ENCODE measurements at places on chromosomes 11 and 22.
A peak's percentile ranks its signal among the peaks of the same experiment; 100 is the strongest.

- DNase-seq, result no peak
Observed at GRCh38 chr11:11973361-11973800, 35.0 kb downstream of the DKK3 start.

GRCh38 chr11:114499756-114500155 lies 59.9 kb downstream of the NXPE1 start:
- DNase-seq, result no peak

DNA sequence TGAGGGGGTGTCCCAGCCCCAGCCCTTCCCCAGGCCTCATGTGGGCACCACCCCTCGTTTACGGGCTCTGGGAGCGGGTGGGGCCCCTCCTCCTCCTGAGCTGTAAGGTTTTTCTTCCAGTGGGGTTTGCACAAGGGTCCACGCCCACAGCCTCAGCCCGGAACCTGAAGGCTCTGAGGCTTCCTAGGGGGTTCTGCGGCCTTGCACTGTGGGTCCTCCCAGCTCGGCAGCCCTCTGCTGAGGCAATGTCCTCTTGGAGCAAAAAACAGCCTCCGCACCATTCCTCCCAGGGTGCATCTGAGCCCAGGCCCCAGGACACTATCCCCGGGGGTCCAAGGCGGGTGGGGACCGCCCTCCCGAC lies 14.1 kb downstream of the H19 start:
- no peak for DNase-seq

DNA sequence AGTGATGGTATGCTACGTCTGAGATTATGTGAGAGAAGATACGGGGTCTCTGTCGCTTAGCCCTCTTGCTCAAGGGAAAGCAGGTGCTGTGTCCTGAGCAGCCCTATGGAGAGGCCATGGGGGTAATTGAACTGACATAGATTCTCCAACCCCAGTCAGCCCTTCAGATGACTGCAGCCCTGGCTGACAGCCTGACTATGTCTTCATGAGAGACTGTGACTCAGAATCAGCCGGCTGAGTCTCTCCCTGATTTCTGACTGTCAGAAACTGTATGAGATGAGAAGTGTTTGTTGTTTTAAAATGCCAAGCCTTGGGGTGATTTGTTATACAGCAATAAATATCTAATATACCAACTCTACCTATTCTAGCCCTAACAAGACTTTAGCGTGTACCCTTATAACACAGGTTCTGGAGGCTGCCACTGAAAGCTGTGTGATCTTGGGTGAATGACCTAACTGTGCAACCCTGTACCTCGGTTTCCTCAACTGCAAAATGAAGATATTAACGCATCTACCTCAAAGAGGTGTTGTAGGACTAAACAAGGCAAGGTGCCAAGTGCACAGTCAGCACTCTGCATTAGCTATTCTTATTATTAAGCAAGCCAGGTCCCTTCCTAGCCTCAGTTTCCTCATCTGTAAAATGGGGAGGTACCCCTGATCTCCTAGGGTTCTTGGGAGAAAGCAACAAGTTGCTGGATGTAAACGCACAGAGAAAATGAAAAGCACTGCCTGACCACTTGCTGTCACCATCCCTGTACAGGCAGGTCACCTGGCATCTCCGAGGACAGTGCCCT lies 24.9 kb downstream of the SLC43A1 start:
- DNase-seq, result no peak

DNA sequence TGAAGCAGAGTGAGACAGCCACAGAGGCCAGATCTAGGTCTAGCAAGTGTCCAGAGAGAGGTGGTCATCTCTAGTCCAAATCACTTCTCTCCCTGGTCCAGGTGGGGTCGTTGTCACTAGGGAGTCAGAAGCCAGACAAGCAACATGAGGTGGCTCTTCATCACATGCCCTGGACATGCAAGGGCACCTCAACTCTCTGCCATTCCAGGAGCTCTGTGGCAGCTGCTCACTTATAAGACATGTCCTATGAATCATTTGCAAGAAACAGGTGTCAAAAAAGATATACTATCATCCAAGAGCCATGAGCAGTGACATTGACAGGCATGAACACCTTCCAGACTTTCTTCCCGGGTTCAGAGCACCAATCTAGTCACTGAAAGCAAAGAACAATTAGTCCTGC lies 130.8 kb downstream of the GALNT18 start:
- DNase-seq, result no peak

GRCh38 chr11:122711831-122712381 lies 56.4 kb downstream of the UBASH3B start:
- no peak for DNase-seq

DNA sequence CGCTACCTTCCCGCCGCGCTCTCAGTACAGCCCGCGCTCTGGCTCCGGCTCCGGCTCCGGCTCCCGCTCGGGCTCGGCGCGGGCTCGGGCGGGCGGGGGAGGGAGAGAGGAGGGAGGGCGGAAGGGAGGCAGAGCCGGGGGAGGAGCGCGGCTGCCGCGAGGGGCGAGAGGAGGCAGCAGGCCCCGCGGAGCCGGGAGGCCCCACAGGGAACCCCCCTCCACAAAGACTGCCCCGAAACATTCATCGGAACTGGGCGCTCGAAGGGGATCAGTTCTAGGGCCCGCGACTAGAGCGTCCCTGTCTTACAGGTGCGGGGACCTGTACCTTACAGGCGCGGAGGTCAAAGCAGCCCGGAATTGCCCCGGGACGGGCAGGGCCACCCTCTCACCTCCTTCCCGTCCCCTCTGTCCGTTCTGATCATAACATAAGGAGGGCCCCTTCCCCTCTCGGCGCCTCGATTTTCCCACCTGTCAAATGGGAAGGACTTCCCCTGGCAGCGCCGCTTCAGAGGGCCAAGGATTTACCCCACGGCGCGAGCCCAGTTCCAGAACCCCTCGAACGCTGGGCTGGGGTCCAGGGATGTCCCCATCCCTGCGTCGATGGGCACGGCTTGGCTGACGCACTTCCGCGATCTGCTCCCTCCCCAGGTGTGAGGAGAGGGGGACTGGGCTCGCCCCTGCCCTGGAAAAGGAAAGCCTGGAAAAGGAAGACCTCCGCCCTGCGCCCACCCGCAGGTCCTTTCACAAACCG lies at the start of gene SHISA8:
SHISA8 (minus strand) TSS at position 40 of the 751 bp plus-strand sequence. CDS start 407 bp downstream, outside the sequence.
- peak; percentile 88 for DNase-seq

- no peak for DNase-seq
Observed at GRCh38 chr11:22343371-22344032, 5.3 kb downstream of the SLC17A6 start.

- DNase-seq, result no peak
Observed at GRCh38 chr11:102447941-102448868, 4.4 kb downstream of the TMEM123 start.

GRCh38 chr11:84142411-84142810 lies 856.2 kb upstream of the CCDC90B start:
- DNase-seq, result no peak

DNA sequence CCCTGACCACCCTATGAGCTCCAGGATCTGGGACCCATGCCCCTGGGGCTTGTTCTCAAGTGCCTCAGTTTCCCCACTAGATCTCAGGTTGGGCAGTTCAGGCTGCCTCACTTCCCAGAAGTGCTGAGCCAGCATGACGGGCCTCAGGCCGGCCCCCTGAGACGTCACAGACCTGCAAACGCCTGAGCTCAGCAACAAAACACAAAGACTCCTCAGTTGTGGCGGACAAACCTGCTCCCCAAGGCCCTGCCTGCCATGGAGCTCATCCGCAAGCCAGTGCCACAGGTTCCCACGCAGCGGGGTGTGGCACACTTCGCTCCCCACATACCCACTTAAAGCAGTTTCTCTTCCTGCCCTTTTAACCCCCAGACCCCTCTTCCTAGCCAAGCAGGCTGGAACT lies 45.2 kb downstream of the NECTIN1 start:
- DNase-seq, result no peak

- DNase-seq, result peak; percentile 80
Observed at GRCh38 chr11:36292311-36292722, 3.1 kb upstream of the COMMD9 start.

DNA sequence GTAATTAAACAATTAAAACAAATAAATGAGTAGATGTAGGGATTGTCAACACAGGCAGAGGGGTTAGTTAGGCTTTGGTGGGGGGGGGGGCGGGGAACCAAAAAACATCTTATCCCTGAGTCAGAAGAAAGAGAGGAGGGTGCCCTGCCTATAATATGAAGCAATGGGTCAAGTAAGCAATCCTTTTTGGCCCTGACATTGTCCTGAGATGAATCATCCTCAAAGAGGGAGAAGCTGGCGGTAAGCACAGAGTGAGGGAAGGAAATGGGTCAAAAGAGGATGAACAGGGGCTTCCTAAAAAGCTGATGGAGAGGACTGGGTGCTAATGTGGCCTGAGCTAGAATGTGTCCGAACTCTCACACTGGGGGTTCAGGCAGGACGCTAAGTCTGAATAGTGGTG lies 4.7 kb downstream of the OLFML1 start:
- no peak for DNase-seq

DNA sequence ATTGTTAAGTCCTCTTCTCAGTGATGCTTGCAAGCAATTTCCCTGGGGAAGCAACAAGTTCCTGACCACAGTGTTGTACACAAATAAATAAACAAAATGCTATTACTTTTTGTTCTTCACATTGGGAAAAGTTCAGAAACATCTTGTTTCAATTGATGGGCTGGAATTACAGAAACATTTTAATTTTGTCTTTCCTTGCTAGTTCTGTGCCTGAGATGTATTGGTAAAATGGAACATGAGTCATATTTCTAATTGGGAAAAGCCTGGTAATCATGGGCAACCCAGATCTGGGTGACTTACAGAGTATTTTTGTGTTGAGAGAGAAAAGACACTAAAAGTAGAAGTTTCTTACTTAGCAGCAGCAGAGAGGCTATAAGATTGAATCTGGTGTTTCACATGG lies 576 bp upstream of the BLID start:
- no peak for DNase-seq

- DNase-seq, result no peak
Observed at GRCh38 chr22:30167296-30167695, 79.3 kb downstream of the LIF start.

DNA sequence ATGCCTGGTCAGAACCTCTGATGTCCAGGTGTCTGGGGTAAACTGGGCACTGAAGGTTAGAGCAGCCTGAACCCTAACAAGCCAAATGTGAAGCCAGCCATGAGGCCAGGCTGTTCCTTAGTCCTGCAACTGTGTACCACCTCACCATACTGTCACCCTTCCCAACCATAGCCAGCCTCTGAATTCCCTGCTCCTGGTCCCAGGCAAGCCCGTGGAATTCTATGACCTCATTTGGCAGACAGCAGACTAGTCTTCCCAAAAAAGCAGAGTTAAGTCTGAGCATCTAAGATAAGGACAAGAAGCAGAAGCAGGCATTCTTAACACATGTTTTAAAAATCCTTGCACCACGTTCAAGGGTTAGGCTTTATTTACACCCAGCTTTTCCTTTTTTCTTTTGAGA lies 134.8 kb downstream of the C11orf58 start:
- no peak for DNase-seq

GRCh38 chr11:87325490-87325872 lies 287.7 kb downstream of the TMEM135 start:
- DNase-seq, result no peak

- peak; percentile 68 for DNase-seq
Observed at GRCh38 chr11:1336836-1337646, 27.6 kb upstream of the TOLLIP start.

- DNase-seq, result peak; percentile 68
Observed at GRCh38 chr22:31347251-31348008, 1.3 kb upstream of the PATZ1 start.

- DNase-seq, result no peak
Observed at GRCh38 chr11:96090711-96091110, 166.8 kb upstream of the MTMR2 start.

GRCh38 chr11:70846781-70847655 lies 405.4 kb downstream of the SHANK2 start:
- no peak for DNase-seq

DNA sequence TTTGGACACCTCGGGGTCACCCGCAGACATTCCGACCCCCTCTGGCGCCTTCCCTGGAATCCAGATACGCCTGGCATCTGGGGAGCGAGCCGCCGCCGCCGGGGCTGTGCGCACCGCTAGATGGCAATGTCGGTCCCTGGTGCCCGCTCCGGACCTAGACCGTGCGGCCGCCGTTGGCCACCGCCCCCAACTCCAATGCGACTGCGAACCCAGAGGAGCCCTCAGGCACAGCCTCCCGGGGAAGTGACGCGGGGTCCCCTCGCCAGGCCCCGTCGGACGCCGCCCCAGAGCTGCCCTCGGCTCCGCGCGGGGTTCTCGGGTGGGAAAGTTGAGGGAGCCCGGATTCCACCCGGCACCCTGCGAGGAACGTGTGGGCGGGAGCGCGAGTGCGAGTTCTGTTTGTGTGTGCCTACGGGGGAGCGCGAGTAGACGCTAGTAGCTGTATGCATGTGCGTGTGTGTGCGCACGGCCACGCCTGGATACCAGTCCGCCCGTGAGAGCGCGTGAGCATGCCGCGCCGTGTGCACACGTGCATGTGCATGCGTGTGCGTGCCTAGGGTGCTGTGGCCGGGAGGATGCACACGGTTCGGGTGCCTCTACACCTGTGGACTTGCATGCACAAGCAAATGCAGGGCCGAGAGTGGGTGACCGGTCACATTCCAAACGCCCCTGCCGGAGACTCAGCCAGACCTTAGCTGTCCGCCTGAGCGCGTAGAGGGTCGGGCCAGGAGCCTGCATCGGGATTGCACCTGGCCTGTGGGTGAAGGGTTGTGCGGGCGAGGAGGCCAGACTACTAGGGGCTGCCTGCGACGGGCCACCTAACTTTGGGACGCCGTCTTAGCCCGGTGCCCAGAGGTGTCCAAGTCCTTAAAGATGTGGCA lies 1.9 kb downstream of the CHRM4 start:
- peak; percentile 92 for DNase-seq

DNA sequence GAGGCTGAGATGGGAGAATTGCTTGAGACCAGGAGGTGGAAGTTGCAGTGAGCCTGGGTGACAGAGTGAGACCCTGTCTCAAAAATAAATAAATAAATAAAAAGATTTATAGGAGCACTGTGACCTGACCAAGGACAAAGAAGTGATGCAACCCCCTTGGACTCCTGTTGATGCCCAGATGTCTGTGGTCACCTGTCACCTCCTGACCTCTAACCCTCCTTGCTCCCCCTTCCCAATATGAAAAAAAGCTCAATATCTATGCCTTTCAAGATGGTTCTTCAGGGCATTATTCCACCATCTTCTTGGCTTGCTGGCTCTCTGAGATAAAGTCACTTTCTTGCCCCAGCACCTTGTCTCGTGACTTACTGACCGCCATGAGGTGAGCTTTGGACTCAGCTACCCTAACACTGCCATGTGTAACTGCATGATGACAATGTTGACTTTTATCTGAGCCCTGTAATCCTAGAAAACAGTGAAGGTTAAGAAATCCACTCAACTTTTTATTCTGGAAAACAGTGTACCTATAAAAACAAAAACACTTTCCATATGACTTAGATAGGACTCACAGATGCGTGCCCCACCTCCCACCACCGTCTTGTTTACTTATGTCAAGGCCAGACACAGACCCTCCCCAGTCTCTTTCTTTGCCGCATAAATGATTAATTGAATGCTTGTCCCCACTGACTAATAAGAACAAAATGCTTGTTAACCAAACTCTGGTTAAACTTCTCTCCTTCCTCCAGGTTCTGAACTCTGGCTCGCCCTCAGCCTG lies 360.5 kb downstream of the BUD13 start:
- no peak for DNase-seq

DNA sequence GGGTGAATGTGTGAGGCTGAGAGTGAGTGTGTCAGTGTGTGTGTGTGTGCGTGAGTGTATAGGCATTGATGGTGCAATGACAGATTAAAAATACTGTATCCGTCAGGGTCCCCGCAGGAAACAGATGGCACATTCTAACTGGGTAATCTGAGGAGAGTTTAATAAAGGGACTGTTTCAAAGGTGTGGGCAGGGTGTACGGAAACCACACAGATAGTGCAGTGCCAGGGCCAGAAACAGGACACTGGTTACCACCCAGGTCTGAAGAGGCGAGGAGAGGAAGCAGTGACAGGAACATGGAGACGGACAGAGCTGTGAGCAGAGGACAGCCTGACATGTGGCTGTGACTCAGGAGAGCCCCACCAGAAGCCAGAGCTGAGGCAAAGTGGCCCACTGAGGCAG lies 16.5 kb downstream of the P2RX3 start:
- DNase-seq, result no peak

All from GM20000 (cell line).